ENCODE measurements at places on chromosomes 12 and 14.

- DNase-seq = peak; percentile 28
Measured at GRCh38 chr12:114981036-114981435, 297.1 kb upstream of the TBX3 start.

GRCh38 chr14:101713621-101714349 lies 47.7 kb upstream of the PPP2R5C start:
- no peak for DNase-seq

DNA sequence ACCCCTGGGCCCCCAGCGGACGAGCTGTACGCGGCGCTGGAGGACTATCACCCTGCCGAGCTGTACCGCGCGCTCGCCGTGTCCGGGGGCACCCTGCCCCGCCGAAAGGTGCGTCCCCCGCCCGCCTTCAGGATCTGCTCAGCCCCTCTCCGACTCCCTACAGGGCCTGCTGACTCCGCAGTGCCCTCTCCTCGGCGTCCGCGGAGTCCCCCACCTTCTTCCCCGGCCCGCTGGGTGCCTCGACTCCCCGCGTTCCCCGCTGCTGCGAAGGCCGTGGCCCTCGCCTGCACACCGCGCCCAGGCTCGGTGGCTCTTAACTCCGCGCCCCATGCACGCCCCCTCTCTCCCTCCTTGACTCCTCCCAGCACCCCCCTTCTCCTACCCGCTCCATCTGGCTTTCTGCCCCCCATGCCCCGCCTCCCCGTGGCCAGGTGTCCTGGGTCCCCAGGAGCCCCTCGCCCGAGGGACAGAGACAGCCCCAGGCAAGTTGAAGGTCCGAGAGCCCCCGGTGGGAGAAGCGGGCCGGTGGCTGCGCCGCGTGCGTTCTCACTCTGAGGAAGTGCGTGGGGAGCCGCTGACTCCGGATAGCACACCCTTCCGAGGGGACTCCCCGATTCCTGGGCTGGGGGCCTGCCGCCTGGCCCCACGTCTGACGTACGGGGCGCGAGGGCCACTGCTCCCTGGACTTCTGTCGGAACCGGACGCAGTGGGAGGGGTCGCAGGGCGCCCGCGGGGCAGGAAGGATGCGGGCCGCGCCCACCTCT lies 594 bp downstream of the TAMALIN start:
- DNase-seq = no peak

- DNase-seq = no peak
Measured at GRCh38 chr14:68878908-68879307, 86.0 kb upstream of the ZFP36L1 start.

- no peak for DNase-seq
Measured at GRCh38 chr12:112418273-112418607, 507 bp upstream of the PTPN11 start.

DNA sequence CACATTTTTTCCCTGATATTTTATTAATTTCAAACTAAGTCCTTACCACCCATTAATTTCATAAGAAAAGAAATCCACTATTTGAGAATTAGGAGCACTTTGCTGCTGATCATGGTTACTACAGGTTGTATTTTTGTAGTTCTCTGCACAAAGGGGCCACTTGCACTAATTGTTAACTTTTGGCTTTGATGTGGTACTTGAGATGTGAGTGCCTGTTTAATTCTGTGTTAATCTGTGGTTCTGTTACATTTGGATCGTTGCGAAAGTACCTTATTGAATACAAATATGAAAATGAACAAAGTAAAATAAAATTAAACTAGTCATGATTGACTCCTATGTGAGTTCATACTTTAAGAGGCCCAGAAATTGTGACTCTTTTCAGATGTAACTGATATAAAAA lies 374.9 kb upstream of the RGS6 start:
- DNase-seq = no peak

DNA sequence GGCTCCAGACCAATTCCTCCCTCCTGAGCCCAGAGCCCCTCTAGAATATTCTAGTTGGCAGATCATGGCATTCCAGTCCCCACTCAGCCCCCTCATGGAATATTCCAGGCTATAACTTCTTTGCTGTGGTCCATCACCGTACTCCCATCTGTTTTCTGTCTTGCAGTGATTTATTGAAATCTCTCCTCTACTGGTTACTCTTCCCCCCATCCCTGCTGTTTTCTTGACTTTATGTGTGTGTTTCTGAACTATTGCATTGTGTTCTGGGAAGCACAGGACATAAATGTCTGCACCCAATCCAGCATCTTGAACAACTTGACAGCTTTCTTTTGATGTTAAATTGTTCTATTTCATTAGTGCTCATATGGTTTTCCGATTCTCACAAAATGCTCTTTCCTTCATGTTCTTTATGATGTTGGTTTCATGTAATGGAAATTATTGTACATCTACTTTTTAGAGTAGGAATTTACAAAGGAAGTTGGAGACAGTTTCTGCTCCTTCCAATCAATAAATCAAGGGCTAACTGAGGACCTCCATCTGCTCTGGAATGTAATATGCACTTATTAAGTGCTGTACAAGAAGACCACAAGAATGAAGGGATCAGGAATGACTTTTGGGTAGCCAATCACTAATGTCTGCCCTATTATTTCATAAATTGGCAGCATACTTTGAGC lies 26.3 kb downstream of the PDE6H start:
- peak; percentile 97 for DNase-seq

DNA sequence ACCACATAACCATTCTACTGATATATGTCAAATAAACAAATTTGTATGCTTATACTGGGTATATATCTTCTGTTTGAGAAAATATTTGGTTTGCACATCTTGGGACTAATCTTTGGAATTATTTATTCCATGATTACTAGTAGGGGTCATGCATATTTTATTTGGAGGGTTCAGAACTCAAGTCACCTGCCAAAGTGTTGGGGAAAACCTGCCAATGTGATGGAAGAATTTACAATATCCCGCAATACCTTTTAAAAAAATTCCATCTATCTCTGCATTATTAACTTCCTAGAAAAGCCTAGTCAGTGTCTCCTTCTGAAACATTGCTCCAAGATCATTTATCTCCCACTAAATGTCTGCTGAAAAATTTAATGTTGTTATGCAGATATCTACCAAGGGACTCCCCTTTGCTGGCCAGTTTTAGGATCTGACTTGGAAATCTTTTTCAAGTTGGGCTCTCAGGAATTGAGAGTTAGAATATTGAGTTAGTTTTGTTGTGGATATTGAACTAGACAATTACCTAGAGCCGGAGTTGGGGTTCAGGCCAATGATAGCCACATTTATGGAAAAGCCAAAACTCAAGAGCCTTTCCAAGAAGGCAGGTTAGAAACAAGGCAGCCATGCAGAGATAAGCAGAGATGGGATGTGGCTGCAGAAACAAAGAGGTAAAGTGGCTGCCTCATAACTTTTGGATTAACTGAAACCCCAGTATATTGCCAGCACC lies 425.2 kb downstream of the ADAMTS20 start:
- no peak for DNase-seq

- peak; percentile 61 for DNase-seq
Measured at GRCh38 chr12:124392667-124393413, 97.9 kb downstream of the RFLNA start.

- no peak for DNase-seq
Measured at GRCh38 chr12:13377698-13378097, 181.2 kb downstream of the EMP1 start.

DNA sequence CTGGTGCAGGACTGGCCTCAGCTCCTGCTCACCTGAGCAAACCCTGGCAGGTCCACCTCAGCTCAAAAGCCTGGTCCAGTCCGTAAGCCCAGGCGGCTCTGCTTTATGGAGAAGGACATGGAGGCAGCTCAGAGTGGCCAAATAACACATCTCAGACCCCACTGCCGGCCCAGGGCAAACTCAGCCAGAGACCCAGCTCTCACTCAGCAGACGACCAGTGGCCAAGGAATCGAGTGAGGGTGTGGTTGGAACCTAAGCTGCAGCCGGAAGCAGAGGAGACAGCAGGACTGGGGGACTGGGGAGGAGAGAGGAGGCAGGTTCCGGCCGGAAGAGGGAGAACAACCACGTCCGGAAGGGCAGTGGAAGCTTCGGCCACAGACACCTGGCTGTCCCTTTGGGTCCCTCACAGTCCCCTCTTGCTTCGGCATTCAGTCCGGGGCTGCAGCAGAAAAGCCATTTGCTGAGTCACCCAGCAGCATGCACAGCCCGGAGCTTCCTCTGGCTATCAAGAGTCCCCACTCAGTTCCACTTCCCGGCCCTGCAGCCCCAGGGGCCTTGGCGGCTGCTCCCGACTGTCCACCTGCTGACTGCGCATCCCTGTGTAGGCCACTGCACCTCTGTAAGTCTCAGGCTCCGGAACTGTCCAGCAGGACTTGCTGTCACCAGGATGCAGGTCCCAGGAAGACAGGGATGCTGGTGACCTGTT lies 104.0 kb downstream of the CALM1 start:
- no peak for DNase-seq

- DNase-seq = peak; percentile 44
Measured at GRCh38 chr12:15682826-15683225, 106.4 kb downstream of the EPS8 start.

DNA sequence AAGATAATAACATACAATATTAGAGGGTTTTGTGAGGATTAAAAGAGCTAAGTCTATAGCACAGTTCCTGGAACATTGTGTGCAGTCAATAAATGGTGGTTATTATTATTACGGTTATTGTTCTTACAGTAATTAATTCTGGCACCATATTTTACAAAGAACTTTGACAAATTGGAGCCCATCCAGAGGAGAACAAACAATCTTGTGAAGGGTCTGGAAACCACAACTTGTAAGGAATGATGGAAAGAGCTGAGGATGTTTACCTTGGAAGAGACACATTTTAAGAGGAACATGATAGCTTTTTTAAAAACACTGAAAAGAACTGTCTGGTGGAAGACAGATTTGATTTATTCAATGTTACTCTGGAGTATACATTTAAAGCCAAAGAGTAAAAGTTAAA lies 150.5 kb upstream of the KRR1 start:
- peak; percentile 81 for DNase-seq

GRCh38 chr14:93019970-93020369 lies 95.8 kb downstream of the ITPK1 start:
- DNase-seq = no peak

DNA sequence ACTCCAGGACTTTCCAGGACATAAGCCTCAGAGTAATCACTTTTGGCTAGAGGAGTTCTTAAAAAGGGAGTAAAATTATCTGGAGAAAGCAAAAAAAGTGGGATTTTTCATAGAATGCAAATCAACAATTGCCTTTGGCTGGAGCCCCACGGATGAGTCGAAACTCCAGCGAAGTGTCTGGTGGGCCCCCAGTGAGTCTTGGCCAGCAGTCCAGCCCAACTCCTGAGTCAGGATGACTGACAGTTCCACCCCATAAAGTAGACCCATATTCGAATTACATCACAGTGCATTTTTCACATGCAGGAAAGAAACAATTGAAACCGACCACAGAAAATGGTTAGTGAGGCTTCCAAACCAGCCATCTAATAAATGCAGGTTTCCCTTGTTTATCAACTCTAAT lies 265.7 kb downstream of the BCL11B start:
- peak; percentile 76 for DNase-seq

- no peak for DNase-seq
Measured at GRCh38 chr14:54933006-54933405, 30.4 kb upstream of the GCH1 start.

GRCh38 chr14:101791919-101792572 lies 30.5 kb downstream of the PPP2R5C start:
- peak; percentile 60 for DNase-seq

GRCh38 chr12:39369756-39370155 lies 73.2 kb downstream of the KIF21A start:
- DNase-seq = no peak

GRCh38 chr14:100391724-100392123 lies 68.6 kb downstream of the SLC25A47 start:
- DNase-seq = peak; percentile 87

DNA sequence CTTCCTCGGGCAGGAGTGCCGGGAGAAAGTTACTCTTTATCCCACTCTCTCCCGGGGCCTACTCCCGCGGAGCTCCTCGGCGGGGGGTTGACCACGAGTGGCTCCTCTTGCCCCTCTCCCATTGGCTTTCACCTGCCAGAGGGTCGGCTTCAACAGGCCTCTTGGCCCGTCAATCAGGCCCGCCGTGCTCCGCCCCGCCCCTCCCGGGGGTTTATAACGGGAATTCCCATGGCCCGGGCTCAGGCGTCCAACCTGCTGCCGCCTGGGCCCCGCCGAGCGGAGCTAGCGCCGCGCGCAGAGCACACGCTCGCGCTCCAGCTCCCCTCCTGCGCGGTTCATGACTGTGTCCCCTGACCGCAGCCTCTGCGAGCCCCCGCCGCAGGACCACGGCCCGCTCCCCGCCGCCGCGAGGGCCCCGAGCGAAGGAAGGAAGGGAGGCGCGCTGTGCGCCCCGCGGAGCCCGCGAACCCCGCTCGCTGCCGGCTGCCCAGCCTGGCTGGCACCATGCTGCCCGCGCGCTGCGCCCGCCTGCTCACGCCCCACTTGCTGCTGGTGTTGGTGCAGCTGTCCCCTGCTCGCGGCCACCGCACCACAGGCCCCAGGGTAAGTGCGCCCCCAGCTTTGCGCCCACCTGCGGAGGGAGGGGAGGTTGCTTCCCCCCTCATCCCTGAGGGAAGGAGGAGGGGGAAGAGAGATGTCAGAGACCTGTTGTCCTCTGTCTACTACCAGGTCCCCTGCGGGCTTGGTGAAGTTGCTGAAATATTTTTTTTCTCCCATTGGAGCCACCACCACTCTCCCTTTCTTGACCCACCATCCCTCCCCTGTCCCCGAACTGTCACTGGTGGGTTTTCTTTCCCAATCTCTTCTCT lies at the start of gene SMOC1:
SMOC1 (plus strand) TSS at position 242 of the 869 bp plus-strand sequence; CDS start at position 505, 263 bp downstream.
- DNase-seq = no peak

DNA sequence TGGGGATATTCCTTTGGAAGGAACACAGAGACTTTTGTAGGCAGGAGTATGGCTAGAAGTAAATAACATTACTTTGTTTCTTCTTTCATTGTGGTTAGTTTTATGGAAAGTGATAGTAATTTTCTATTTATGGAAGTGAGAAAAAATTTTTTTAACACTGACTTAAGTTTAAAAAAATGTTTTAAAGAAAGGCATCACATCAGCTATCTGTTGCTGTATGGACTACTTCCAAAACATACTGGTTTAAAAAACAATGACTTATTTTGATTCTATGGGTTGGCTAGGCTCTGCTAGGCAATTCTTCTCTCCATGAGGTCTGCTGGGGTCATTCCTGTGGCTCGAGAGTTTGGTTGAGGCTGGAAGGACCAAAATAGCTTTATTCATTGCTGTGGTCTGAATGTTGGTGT lies 31.7 kb upstream of the SLC38A2 start:
- peak; percentile 91 for DNase-seq

- peak; percentile 53 for DNase-seq
Measured at GRCh38 chr12:122870867-122871664, 24.9 kb downstream of the VPS37B start.

- peak; percentile 45 for DNase-seq
Measured at GRCh38 chr12:32558903-32559302, 120.2 kb upstream of the DNM1L start.

- no peak for DNase-seq
Measured at GRCh38 chr14:72332046-72332445, 399.8 kb downstream of the RGS6 start.
